Esophagus (tissue), 2 donors: ENCODE measurements at places on chromosomes 5 and 9. TPM values are rescaled to one million over a fixed set of nuclear protein-coding genes. Genes with fewer than 3 reads are reported as not detected.

The CBY3 gene
- 0.05 TPM for polyA plus RNA-seq

The TSTD2 gene
- polyA plus RNA-seq = 7.9 TPM

The LSM11 gene
- 0.94 TPM for polyA plus RNA-seq

The NUP155 gene
- polyA plus RNA-seq = 5.1 TPM

The ZNF474 gene
- 0.06 TPM for polyA plus RNA-seq

The ZBTB34 gene
- polyA plus RNA-seq = 1.4 TPM

The AK8 gene
- polyA plus RNA-seq = 0.39 TPM

The PCDHGA7 gene
- polyA plus RNA-seq = 0.53 TPM

The CTXN3 gene
- polyA plus RNA-seq = 0.04 TPM

The ADGRD2 gene
- polyA plus RNA-seq = not detected

The IL4 gene
- polyA plus RNA-seq = not detected

The NXNL2 gene
- 0.22 TPM for polyA plus RNA-seq

The TMC1 gene
- polyA plus RNA-seq = 6.1 TPM

The LECT2 gene
- not detected for polyA plus RNA-seq

The ANKRD55 gene
- polyA plus RNA-seq = 0.06 TPM

The GRM6 gene
- polyA plus RNA-seq = not detected

The PDGFRB gene
- polyA plus RNA-seq = 9.6 TPM

The MAMDC4 gene
- polyA plus RNA-seq = 11.5 TPM

The OGN gene
- polyA plus RNA-seq = 1.9 TPM

The ZNF883 gene
- 0.92 TPM for polyA plus RNA-seq
